ENCODE measurements at places on chromosomes 12 and 14. TPM values are rescaled to one million over a fixed set of nuclear protein-coding genes. Genes with fewer than 3 reads are reported as not detected.
A peak's percentile ranks its signal among the peaks of the same experiment; 100 is the strongest.

Gene A2M
- not detected for total RNA-seq

DNA sequence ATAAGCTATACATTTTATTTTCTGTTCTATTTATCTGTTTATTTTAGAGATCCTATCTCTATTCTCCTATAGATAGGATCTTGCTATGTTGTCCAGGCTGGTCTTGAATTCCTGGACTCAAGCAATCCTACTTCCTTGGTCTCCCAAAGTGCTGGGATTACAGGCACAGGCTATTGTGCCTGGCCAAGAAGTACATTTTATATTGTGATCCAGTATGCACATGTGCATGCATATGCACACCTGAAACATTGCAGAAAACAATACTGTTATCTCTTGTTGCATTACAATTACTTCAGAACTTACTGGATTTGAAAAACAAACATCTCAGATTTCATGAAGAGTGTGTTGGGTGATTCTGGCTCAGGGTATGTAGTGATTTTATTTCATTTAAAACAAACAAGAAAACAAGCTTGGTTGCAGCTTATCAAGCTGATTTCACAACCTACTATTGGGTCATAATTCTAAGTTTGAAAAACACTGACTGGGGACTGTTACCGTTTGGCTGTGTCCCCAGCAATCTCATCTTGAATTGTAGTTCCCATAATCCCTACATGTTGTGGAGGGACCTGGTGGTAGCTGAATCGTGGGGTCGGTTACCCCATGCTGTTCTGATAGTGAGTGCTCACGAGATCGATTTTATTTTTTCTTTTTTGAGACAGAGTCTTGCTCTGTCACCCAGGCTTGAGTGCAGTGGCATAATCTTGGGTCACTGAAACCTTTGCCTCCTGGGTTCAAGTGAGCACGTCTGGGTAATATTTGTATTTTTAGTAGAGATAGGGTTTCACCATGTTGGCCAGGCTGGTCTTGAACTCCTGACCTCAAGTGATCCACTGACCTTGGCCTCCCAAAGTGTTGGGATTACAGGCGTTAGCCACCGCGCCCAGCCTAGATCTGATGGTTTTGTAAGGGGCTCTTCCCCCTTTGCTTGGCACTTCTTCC lies 31.3 kb downstream of the ERC1 start:
- DNase-seq: no peak

Gene ADAM20
- total RNA-seq: not detected

Gene PRIM1
- 18.7 TPM for total RNA-seq

DNA sequence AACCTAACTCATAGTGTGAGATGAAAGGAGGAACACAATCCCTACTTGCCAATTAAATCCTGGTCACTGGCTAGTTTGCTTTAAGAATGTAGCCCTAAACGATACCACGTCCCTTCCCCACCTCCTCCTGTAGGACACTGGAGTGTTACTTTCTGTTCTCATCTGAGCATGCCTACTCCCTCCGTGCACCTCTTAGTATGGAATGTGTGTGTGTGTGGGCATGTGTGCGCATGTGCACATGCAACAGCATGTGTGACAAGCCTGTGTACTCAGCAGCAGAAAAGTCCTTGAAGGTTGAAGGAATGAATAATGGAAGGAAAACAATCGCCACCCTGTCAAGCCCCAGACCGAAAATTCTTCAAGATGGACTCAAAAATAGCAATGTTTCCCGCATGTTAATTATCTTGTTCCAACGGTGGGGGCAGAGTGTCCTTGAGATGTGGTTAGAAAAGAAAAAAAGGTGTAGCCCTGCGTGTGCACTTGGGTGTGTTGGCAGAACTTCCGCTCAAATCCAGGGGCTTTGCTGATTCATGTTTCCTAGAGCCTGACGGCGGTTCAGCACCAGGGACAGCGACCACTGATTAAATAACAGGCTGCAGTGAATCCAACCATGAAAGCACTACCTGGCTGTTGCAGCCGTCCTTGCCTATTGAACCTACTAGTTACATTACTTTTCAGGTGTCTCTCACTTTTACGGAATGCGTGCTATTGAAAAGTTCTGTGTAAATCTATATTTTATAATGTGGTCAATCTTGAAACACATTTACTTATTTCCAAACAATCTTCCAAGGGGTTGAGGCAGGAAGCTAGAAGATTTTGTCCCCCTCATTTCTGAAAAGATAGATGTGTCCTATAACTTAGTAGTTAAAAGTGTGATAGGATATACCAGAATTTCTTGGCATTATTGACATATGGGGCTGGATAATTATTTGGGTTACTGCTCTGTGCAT lies 79.8 kb downstream of the SRRM4 start:
- peak; percentile 58 for DNase-seq

DNA sequence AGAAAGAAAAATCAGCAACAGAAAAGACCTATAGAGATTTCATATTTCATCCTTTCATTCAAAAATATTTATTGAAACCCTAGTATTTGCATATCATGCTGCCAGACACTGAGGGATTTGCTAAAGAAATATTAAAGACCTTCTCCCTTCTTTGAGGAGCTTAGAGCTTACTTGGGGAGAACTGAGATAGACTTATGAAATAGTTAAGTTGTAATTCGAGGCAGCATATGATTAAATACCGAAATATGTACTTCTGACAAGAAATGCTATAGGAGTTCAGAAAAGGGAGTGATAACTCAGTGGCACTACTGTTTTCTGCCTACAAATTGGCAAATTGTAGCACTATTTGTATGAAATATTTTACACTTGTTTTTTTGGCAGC lies 59.1 kb downstream of the PLXNC1 start:
- no peak for DNase-seq

DNA sequence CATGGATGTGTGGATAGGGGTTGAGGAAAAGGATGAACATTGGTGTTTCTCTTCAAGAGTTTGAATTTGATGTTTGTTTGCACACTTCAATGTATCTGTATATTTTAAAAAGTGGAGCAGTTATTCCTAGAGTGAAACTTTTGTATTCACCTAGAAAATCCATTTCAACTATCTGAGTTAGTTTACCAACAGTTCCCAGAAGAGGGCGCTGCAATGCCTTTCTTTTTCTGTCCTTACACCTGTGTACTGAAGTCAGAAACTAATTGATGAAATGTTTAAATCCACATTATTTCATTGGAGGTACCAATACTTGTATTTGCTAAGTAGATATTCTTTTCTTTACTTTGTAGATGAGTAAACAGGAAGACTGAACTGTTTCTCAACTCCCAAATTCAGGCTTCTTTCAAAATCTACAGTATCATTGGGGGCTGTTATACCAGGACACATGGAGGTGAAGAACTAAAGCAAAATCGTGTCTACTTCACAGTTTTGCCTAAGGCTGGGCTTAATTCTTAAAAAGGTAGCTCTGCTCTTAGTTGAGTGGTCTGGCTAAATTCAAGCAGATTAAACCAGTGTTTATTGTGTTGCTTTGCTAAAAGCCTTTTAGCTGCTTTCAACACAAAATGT lies 26.6 kb upstream of the KLRB1 start:
- peak; percentile 25 for DNase-seq

DNA sequence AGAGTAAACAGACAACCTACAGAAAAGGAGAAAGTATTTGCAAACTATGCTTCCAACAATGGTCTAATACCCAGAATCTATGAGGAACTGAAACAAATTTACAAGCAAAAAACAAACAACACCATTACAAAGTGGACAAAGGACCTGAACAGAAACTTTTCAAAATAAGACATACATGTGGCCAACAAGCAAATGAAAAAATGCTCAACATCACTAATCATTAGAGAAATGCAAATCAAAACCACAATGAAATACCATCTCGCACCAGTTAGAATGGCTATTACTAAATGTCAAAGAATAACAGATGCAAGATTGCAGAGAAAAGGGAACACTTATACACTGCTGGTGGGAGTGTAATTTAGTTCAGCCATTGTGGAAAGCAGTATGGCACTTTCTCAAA lies 125.8 kb downstream of the C12orf42 start:
- no peak for DNase-seq

DNA sequence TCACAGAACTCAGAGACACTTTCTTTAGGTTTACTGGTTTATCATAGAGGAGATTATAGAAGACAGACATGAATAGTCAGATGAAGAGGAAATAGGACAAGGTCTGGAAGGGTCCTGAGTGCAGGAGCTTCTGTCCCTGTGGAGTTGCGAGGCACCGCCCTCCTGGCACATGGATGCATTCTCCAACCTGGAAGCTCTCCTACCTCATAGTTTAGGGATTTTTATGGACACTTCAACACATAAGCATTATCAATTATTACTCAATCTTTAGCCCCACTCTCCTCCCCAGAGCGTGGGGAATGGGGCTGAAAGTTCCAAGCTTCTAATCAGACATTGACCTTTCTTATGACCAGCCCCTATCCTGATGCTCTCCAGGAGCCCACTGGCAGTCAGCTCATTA lies 12.6 kb upstream of the KRT7 start:
- DNase-seq: no peak

DNA sequence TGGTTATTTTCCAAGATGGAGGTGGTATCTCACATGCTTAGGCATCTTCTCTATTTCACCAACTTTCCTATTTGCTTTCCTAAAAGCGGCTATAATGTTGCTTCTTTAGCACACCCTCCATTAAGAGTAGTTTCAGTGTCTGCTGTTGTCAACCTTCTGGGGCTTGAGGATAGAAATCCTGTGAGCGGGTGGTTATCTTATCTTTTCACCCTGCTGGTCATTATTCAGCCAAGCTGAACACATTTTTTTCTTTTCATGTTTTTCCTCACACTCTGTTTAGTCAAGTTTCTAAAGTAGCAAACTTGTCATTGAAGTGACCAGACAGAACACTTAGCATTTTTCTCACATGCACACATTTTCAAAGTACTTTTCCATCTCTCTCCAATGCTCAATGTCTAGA lies 104.5 kb downstream of the SLC8A3 start:
- DNase-seq: no peak

Gene SYCP3
- not detected for total RNA-seq

Gene KRT82
- total RNA-seq: not detected

Gene AHSA1
- 136 TPM for total RNA-seq

DNA sequence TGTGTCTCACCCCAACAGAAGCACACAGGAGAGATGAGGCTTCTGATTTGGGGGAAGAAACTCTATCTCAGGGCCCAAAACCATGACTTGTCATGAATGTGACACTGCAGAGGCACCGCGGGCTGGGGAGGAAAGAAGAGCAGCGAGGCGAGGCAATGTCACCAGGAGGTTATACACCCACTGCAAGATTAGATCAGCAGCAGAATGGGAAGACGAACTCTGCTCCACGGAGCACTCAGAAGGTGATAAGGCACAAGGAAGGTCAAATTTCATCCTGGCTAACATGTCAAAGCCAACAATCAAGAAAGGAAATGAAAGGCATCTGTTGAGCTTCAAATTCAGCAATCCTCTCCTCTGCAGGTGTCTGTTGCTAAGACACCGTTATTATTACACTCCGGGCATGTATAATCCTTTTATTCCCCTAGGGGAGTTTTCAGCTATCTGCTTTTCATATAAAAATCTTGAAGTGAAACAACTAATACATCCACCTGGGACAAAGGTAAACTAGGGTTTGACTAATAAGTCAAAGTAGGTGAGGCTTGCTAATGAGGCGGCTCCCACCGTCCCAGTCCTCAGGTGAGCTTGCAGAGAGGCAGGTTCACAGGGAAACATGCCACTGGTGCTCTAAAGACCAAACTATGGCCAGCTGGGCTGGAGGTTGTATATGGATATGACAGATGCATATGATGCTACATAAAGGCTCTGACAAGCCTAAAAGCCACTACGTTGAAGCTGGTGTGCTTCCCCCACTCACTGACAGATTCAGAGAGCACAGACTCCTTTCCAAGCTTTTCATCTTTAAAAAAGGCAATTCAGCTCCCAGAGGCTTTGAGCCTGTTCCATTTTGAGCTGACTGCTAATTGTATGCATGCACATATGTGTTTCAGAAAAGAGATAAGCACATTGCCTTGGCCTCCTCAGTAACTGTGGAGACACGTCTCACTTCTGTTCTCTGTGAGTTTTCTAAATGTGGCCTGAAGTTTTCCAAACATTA lies 221.2 kb downstream of the NELL2 start:
- DNase-seq: no peak

- DNase-seq: no peak
Measured at GRCh38 chr14:65219353-65219752, 117.0 kb upstream of the MAX start.

- peak; percentile 43 for DNase-seq
Measured at GRCh38 chr12:50132505-50133135, 20.6 kb downstream of the COX14 start.

All from Caki2 (cell line).